ENCODE measurements at places on chromosomes 2 and 18. TPM values are rescaled to one million over a fixed set of nuclear protein-coding genes. Genes with fewer than 3 reads are reported as not detected.

The CCL20 gene
- not detected for total RNA-seq

The CRACDL gene
- 1.3 TPM for total RNA-seq

The TMEM87B gene
- total RNA-seq, result 11.5 TPM

GRCh38 chr2:48145845-48146452, 239.7 kb upstream of the FBXO11 start:
- no peaks in the 10 kb centered on the region for H3K36me3 ChIP-seq
- H3K4me1 ChIP-seq, result no peaks in the 10 kb centered on the region
- H3K4me3 ChIP-seq, result no peak overlapping the region
- no peak overlapping the region for H3K27ac ChIP-seq
- peaks cover 19% of the 10 kb centered on the region for H3K27me3 ChIP-seq
- no peak for DNase-seq

DNA sequence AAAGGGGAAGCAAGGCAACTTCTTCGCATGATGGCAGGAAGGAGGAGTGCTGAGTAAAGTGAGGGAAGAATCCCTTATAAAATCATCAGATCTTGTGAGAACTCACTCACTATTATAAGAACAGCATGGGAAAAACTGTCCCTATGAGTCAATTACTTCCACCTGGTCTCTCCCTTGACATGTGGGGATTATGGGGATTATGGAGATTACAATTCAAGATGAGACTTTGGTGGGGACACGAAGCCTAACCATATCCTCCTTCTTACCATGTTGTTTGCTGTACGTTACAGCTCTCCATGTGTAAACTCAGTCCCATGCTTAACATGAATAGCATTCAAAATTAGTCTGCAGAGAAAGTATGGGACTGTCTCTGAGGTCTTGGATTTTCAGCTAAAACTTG, 1096.8 kb upstream of the ACVR2A start:
- H3K27me3 ChIP-seq, result peaks cover 34% of the 10 kb centered on the region
- H3K27ac ChIP-seq, result no peak overlapping the region
- no peak overlapping the region for H3K4me3 ChIP-seq
- no peaks in the 10 kb centered on the region for H3K36me3 ChIP-seq

GRCh38 chr18:51009072-51009471, 20.9 kb upstream of the SMAD4 start:
- no peaks in the 10 kb centered on the region for H3K27me3 ChIP-seq
- H3K36me3 ChIP-seq, result no peaks in the 10 kb centered on the region
- H3K27ac ChIP-seq, result no peak overlapping the region
- no peak overlapping the region for H3K4me3 ChIP-seq
- DNase-seq, result no peak
